ENCODE measurements at places on chromosomes 7 and 10.
A peak's percentile ranks its signal among the peaks of the same experiment; 100 is the strongest.

- DNase-seq = no peak
Measured at GRCh38 chr10:100899171-100899570, 13.6 kb upstream of the SLF2 start.

DNA sequence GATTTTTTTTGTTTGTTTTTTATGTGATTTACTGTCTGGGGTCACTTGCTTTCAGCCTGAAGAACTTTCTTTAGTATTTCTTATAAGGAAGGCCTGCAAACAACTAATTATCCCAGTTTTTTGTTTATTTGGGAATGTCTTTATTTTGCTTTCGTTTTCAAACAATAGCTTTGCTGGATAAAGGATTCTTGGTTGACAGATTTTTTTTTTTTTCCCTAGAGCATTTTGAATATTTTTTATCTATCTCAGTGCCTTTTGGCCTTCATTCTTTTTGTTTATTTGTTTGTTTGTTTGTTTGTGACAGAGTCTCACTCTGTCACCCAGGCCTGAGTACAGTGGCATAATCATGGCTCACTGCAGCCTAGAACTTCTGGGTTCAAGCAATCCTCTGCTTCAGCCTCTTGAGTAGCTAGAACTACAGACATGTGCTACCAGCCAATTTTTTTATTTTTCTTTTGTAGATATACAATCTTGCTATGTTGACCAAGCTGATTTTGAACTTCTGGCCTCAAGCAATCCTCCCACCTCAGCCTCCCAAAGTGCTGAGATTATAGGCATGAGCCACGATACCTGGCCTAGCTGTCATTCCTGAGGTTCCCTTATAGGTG lies 46.3 kb upstream of the FZD9 start:
- no peak for DNase-seq

DNA sequence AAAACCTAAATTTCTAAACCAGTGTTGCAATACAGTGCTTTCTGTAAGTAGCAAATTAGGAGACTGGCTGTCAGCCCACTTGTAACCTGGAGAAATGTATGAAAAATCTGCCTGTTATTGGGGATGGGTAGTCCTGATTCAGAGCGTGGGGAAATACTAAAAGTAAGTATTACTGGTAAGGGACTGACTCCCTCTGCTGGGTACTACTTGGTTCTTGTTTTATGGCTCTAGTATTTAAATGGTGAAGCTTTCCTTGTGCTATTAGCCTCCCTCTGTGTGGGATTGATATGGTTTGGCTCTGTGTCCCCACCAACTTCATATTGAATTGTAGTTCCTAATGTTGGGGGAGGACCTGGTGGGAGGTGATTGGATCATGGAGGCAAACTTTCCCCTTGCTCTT lies 886.1 kb downstream of the SORCS1 start:
- peak; percentile 26 for DNase-seq

- no peak for DNase-seq
Measured at GRCh38 chr7:26989897-26990670, 105.7 kb downstream of the HOXA1 start.

- no peak for DNase-seq
Measured at GRCh38 chr7:106187613-106188350, 75.7 kb upstream of the SYPL1 start.

DNA sequence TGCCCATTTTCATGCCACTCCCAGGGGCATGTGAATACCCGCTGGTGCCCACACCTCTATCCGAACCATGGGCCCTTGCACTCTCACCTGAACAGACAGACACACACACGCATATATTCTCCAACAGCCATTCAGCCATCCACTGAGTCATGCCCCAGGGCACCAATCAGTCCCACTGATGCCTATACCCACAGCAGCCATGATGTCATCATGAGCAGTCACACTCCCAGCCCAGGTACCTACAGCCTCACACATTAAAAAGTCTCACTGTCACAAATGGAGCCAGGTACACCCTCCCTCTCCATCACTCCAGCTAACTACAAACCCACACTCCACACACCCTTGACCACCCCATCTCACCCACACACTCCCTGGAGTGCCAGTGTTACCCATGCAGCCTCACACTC lies 12.2 kb downstream of the VSIR start:
- DNase-seq = no peak

Measured in SK-MEL-5 (cell line).